SW 1271 (cell line): ENCODE measurements at places on chromosomes 7 and 10.

GRCh38 chr7:244974-245373 is 45.0 kb upstream of the FOXL3 start:
- DNase-seq = no peak

GRCh38 chr10:60123172-60123571 is 216.8 kb upstream of the CCDC6 start:
- DNase-seq = no peak

DNA sequence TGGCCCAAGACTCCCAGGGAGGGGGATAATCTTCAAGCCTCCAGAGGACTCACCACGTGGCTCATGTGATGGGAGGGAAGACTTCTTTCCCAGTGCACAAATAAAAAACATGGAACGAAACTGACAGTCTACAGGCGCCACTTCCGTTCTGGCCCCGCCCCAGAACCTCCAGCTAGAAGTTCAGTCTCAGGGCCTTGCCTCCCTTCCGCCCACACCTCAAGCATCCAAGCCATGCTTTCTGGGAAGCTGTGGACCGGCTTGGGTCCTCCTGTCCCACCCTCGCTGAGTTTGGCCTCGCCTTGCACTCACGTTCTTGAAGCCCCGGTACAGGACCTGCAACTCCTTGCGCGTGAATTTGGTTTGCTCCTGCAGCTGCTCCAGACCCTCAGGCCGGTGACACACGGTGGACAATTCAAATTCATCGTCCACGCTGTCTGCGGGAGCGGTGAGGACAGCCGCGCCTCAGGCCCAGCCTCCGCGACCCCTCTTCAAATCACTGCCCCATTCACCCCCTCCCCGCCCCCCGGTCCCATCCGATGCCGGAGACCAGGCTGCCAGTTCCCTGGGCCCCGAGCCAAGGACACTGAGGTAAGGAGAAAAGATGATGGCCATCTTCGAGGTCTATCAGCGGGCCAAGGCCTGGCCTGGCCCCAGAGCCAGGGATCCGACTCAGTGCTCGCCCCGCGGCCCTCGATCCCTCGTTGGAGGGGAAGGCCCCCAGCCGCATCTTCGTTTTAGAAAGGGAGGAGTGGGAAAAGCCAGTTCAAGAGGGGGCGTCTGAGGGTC is 10.7 kb upstream of the OGA start:
- no peak for DNase-seq

DNA sequence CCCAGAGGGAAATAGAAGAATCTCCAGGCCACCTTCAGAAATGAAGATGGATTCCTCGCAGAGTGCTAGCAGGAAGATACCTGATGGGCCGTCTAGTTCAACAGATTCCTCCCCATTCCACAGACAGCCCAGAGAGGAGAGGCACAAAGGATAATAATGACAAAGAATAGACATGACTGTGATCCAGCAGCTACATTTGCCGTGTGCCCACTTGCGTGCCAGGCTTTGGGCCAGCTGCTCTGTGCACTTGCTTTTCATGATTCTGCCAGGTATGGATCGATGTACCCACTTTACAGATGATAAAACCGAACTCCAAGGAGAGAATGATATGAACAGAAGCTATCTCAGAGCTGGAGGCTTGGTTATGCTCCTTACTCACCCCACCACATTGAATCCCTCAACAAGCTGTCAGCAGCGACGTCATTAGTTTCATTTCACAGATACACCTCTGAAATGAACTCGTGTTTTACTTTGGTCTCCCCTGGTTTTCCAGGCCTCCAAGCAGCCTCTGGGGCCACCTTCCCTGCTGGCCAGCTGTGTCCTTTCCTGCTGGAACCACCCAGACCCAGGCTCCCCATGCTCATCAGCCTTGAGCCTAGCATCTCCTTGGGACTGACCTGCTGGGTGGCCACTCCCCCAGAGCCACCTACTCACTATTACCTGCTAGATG is 11.9 kb upstream of the WDFY4 start:
- no peak for DNase-seq

DNA sequence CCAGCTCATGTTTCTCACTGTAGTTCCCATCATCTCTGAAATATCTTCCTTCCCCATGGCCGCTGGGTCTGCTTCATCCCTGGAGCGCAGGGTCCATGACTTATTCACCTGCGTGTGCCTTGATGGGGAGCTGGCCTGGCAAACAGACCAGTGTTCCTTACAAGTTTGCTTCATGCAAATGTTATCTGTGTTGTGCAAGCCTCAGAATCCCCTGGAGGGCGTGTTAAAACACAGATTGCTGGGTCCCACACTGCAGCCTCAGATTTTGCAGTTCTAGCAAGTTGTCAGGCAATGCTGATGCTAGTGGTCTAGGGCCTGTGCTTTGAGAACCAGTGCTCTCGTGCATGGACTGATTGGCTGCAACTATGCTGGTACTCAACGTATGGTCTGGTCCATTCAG is 7.2 kb upstream of the DMBT1 start:
- DNase-seq = no peak

DNA sequence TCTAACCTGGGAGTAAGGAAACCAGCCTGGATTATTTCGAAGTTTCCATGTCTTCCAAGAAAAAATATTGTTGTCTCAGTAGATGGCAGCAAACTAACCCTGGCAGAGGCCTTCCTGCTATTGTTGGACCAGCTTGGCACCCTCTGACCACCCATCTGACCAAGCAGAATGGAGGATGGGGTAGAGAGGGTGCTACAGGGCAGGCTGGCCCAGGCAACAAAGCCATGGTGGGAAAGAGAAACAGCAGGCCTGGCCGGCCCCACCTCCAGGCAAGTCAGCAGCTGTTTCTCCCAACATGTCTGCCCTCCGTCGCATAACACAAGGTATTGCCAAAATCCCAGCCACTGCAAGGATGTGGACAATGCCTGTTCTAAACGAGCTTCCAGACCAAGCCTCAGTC is 95.0 kb downstream of the FAM53B start:
- DNase-seq = no peak

DNA sequence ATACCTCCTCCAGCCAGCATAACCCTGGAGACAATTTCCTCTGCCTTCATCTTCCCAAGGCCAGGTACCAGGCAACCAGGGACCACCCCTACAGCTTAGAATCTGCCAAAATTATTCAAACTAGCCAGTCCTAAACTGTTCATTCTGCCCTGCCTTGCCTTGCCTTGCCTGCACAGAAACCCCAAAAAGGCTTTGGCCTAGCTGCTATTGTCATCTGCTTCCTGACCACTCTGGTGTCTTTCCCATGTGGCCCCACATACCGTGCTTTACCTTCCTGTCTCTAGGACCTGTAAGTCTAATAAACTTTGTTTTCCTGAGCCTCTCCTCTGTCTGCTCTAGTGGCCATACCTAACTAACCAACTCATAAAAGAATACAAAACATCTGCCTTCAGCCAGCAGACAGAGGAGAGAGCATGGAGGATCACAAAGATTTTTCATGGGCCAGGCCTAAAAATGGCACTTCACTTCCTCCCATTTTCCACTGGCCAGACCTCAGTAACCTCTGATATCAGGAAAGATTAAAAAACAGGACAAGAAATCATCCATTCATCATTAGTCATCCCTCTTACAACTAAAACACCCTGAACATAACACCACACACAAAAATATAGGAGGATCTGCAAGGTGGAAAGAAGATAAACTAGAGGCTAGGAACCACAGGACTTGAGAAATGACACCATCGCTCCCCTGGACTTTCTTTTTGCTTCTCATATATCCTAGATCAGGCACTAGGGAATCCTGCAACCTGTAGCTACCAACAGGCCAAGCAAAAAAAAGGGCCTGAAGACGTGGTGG is 51.5 kb downstream of the IMMP2L start:
- DNase-seq = no peak

DNA sequence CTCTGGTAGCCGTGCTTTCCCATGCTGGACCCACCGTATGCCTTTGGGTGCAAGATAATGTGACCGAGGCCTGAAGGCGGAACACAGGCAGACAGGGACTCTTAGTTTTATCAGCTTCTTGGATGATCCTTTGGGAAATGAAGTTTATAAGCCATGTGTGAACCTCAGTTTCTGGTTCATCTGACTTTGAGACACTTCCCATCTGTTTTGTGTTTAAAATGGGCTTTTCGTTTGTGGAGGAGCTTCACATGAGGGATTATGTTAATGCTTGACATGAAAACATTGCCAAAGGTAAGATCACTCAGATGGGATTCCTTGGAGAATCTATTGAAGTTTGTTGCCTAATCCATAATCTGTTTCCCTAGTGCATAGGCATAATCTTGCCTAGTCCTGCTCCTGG is 249.8 kb upstream of the LYZL1 start:
- DNase-seq = no peak

DNA sequence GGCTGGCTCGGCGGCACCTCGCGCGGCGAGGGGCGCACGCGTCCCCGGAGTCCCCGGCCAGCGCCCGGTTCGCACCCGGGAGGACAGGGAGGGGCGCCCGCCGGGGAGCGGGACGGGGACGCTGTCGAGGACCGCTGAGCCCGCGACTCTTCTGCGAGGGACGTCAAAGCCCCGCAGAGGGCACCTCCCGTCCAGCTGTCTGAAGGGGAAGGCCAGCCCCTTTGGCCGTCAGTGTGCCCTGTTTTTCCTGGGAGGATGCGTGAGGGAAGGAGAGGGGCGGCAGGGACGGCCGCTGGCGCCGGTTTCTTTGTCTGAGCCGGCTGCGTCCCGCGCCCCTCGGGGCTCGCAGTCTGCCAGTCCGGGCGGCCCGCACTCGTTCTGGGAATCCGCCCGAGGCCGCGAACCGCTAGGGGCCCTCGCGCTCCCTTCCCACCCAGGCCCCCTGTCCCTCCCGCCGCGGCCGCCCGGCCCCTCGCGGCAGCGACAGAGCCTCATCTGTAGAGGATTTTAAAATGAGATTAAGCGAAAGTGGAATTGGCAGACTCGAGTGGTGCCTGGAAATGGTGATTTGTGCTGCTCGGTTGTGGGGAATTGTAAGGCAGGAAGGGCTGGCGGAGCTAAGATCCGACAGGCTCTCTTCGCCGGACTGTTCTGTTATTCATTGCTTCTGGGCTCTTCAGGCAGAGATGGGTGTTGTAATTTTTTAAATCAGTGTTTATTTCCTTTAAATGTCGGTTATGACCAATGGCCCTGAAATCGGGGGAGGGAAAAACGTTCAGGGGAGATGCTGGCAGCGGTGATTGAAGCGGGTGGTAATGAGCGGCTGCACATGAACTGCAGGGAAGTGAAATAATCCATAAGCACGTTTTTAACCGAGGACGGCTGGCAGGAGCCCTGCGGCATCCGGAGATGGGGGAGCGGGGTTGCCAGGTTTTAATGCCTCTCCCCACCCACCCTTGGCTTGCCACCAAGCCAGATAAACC is 618 bp upstream of the RELN start:
- DNase-seq = no peak

- DNase-seq = no peak
These were observed 532.5 kb downstream of the GRM8 start for GRCh38 chr7:126720232-126720631.

GRCh38 chr7:92685136-92686042 is 95.2 kb upstream of the FAM133B start:
- DNase-seq = no peak

DNA sequence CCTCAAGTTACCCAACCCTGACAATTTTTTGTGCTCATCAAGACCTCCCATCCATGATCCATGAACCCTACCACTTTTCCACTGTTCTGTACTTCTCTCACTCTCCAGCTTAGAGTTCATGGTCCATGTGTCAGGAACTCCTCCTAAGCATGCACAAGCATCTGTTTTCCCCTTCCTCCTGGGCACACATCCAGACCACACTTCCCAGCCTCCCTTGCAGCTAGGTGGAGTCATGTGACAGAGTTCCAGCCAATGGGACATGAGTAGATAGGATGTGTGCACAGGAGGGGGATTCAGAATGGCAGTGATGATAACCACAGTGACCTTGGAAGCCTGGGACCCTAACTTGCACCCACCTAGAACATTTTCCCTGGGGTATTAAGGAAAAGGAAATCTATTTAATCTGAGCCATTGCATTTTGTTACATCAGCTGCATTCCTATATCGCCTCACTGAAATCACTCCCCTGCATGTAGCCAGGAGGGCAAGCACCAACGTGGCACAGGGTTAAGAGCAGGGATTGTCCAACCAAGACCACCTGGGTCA is 9.6 kb upstream of the FRMPD2 start:
- no peak for DNase-seq

GRCh38 chr7:40475681-40475982 is 340.8 kb downstream of the SUGCT start:
- no peak for DNase-seq

- no peak for DNase-seq
These were observed 2.3 kb downstream of the LRRTM3 start for GRCh38 chr10:66927971-66928770.

DNA sequence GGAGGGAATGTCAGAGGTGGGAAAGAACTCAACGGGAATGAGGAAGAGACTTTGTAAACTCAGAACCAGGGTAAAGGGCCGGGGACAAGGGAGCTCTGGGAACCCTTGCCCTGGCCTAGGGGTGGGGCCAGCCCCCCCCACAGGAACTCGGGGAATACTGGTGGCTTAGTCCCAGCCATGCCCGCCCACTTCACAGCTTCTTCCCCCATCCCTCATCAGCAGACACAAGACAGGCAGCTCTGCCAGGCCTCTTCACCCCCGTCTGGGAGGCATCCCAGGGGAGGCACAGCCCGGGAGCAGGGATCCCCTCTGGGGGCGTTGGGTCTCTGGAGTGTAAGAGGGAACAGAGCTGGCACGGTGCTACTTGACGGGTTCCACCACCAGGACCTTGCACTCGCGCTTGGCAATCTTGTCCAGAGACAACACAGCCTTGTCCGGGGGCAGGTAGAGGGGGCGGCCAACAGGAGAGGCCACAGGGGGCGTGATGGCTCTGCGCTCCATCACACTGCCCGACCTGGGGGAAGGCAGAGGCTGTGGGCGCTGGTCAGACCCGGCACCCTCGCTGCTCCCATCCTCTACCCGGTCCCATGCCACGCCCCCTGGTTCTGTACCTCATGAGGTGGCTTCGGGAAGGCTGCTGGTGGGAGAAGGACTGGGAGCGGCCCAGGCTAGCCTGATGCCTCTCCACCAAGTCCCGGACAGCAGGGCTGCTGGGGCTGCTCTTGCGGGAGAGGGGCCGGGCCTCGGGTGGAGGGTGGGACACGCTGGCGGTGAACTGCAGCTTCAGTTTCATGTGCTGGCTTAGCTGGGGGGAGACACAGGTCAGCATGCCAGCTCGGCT is 3.7 kb downstream of the TRAPPC14 start:
- no peak for DNase-seq

- DNase-seq = no peak
These were observed 83.0 kb downstream of the SGMS1 start for GRCh38 chr10:50540826-50541122.

DNA sequence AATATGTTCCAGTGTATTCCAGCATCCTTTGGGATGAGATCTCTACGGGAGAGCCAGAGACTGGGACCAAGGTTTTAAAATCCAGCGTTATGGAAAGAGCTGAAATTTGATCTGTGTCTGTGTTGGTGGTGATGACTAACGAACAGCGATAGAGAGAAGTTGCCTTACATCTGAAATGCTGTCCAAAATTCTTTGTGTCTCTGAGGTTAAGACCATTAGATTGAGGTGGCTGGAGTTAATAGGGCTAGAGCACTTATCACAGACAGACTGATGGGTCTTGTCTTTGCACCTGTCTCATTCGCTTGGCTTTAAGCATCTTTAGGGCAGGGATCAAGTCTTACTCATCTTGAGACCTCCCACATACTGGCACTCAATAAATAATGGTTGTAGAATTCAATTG is 41.0 kb upstream of the RAPGEF5 start:
- DNase-seq = no peak
